ENCODE measurements at places on chromosomes 7 and 10.

DNA sequence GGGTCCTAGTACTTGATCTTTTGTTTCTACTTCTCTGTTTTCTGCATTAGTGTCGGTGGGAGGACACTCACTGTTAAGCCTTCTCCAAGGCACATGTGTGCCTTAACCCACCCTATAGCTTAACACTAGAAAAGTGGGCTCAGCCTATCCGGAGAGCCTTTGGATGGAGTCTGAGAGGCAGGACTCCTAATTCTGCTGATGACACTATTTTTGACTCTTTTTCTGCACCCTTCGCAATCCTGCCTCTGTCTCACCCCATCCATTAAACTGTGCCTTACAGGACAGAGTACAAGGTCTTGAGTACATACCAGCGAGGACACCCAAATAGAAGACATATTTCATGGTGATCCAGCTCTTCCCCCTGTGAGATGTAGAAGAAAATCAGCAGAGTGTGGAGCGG is 577 bp downstream of the PRSS37 start:
- no peak for DNase-seq

DNA sequence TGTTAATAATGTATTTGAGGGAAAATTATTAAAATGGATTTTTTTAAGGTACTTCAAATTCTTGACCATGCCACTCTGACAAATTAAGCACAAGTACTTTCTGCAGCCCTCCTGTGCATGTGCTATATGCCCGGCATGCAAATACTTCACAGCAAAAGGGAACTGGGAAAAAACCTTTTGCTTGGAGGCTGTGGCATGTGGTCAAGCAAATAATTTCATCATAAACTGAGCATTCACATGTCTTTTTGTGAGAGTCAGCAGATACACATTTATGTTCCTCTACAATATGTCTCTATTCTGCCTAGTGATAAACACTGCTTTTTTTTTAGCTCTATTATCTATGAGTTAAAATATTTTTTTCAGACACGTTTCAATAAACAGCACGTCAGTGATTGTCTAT is 53.7 kb upstream of the SEMA3A start:
- DNase-seq: no peak

DNA sequence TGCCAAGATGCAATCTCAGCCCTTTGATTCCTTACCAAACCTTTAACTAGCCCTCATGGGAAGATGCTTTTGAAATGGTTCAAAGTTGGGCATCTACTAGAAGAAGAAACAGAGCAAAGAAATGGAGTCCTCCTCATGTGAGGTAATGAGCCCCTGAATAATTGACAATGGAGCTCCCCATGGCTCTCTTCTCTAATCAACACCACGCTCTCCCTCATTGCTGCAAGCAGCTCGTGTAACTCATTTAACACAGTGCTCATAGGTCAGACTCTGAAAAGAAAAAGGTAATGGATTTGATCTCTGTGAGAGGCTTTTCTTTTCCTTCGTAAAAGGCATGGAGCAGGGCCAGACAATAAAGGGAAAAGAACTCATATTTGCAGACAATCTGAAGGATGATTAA is 312.8 kb downstream of the PHTF2 start:
- DNase-seq: no peak

DNA sequence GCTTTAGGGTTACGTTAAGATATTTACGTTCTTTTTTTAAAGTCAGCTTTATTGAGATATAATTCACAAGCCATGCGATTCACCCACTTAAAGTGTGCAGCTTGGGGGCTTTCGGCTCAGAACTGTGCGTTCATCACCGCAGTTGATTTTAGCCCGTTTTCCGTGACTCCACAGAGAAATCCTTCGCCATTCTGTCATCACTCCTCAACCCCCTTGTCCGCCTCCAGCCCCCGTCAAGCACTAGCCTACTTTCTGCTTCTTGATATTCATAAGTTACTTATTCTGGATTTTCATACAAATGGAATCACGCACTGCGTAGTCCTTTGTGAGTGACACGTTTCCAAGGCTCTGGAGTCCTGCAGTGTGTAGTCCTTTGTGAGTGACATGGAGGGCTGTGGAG is 20.4 kb downstream of the FAM20C start:
- DNase-seq: no peak

- no peak for DNase-seq
Measured at GRCh38 chr10:12181065-12181775, 14.5 kb downstream of the NUDT5 start.

Data from BE2C (cell line).